Fibroblast of upper back skin (primary cell): ENCODE measurements at places on chromosomes 2 and 18.

DNA sequence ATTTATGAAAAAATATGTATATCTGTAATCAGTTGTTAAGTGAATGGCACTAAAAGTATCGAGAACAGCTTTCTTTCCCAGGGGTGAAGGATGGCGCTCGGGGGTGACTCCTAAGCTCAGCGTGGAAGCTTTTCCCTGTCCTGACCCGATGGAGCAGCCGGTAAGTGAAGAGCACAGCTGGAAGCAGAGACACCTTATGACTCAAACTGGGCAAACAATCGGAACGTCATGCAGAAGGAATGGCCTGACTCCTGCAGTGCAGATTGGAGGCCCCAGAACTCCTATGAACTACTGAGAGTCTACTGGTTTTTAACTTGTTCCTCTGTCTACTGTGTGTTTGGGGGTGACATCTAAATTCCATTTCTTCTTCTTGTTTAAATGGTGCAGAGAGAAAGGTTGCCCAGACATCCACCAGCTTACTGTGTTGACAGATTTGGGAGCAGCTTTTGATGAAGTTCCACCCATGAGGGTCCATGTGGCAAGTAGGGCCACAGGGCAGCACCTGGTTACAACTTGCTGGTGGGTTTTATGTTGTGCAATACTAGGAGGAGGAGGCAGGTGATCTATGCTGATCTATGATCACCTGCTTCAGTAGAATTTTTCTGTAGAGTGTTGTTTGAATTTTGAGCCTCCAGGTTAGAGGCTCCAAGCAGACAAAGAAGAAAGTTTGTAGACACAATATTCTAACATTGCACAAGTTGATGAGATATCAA is 52.8 kb upstream of the TMEM182 start:
- peak; percentile 51 for DNase-seq

- DNase-seq: no peak
Measured at GRCh38 chr18:66916834-66917233, 312.9 kb upstream of the CDH19 start.

GRCh38 chr2:190714958-190715357 is 66.1 kb downstream of the NAB1 start:
- peak; percentile 39 for DNase-seq

DNA sequence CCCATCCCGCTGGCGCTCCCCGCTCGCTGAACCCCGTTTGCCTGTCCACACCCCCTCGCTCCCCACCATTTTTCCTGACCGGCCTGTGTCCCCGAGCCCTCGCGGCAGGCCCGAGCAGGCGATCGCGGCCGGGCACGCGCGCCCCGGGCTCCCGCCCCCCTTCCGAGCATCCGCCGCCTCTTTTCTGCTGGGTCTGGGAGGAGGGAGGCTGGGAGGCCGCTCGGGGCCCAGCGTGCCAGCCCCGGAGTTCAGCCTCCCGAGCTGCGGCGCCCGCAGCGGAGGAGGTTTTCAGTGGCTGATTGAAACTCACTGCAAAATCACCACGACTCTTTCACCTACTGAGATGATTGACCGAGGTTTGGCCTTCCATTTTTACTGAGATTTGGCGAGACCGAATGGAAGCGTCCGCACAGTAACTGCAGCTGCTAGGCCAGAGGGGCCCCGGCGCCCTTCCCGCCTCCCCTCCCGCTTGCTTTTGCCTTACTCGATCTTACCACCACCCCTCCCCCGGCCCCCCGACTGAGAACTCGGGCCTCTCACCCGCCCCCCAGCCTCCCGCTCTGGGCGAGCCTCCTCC is 4.8 kb downstream of the SOX11 start:
- DNase-seq: peak; percentile 56

DNA sequence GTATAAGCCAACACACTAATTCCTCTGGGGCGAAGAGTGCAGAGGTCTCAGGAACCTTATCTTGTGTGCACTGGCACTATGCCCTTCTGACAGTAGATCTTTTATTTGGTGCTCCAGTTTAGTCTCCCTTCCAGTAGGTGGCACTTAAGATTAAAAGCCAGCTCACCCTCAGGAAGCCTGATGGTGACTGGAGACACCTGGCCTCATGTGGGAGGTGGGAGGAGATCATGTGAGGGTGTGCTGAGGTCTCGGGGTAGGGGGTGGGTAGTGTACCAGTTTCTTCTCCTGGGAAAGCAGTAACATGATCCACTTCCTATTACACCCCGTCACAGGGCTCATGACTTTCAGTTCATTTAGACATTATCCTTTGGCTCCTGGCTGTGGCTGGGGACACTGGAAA is 654.9 kb downstream of the ADCYAP1 start:
- no peak for DNase-seq
